ENCODE measurements at places on chromosomes 13 and 19.

GRCh38 chr19:21580101-21580500 is 74.7 kb downstream of the ZNF429 start:
- no peak for DNase-seq

- no peak for DNase-seq
Observed at GRCh38 chr13:22893777-22894176, 287.0 kb upstream of the SGCG start.

GRCh38 chr19:28443361-28443760 is 769.6 kb downstream of the UQCRFS1 start:
- no peak for DNase-seq

DNA sequence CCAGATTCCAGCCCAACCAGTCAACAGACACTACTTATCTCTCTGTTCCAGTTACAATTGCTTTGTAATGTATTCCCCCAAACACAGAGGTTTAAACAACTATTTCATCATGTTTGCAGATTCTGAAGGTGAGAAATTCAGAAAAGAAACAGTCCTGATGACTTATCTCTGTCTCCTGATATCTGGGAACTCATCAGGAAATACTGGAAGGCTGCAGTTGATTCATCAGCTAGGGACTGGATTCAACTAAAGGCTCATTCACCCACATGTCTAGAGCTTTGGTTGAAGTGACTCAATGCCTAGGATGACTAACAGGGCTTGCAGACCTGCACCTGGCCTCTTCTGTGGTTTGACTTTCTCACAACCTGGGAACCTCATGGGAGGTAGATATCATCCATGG is 56.6 kb upstream of the GPC6 start:
- peak; percentile 95 for DNase-seq

- no peak for DNase-seq
Observed at GRCh38 chr19:18160971-18161635, 8.1 kb downstream of the PIK3R2 start.

- no peak for DNase-seq
Observed at GRCh38 chr19:15671891-15672579, 852 bp upstream of the CYP4F12 start.

- no peak for DNase-seq
Observed at GRCh38 chr19:50244695-50245094, 41.3 kb downstream of the MYH14 start.

- DNase-seq: no peak
Observed at GRCh38 chr13:27122036-27122435, 49.6 kb downstream of the USP12 start.

DNA sequence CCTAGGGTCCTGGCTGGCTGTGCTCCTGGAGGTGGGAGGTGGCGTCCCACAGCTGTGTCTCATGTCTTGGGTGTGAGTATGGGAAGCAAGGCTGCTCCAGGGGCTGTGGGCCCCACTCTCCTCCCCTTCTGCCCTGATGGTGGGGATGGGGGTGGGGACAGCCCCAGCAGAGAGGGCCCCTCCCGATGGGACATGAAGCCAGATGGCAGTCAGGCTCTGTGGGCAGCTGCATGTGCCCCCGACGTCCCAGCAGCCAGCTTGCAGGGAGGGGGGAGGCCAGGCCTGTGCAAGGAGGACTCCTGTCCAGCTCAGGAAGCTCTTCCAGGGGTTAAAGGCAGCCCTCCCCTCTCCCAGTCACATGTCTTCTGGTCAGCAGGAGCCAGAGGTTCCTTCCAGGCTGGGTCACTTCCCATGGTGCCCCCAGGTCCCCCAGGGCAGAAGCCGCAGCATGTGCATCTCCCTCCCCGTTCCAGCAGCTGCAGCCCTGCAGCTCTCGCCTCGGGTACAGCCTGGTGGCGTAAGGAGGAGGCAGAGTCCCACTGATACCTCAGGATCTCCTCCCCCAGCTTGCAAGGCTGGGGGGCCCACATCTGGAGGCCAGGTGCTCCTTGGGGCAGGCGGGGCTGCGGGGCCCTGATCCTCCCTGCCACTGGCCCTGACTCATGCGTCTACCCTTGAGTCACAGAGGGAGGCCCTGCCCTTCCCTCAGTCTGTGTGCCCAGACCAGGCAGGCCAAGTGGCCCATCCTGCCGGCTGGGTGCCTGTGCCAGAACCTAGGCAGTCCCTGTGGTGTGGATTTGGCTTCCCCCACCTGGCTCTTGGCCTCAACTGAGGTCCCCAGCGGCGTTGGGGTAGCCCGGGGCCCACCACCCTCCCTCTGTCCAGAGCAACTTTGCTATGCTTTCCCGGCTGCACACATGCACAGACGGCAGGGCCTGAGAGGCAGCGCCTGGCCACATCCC is 13.0 kb downstream of the YIPF2 start:
- DNase-seq: no peak

GRCh38 chr13:89827552-89827951 is 1519.9 kb upstream of the MIR17HG start:
- no peak for DNase-seq

GRCh38 chr13:109156181-109156935 is 526.9 kb downstream of the MYO16 start:
- no peak for DNase-seq

DNA sequence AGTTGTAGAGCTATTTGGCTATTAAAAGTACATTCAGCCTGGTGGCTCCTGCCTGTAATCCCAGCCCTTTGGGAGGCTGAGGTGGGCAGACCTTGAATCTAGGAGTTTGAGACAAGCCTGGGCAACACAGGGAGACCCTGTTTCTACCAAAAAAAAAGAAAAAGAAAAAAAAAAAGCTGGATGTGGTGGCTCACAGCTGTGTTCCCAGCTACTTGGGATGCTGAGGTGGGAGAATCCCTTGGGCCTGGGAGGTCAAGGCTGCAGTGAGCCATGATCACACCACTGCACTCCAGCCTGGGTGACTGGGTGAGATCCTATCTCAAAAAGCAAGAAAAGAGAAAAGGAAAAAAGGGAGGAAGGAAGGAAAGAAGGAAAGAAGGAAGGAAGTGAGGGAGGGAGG is 9.6 kb upstream of the IZUMO2 start:
- DNase-seq: no peak

- DNase-seq: no peak
Observed at GRCh38 chr13:50419896-50420295, 404.7 kb downstream of the KCNRG start.

DNA sequence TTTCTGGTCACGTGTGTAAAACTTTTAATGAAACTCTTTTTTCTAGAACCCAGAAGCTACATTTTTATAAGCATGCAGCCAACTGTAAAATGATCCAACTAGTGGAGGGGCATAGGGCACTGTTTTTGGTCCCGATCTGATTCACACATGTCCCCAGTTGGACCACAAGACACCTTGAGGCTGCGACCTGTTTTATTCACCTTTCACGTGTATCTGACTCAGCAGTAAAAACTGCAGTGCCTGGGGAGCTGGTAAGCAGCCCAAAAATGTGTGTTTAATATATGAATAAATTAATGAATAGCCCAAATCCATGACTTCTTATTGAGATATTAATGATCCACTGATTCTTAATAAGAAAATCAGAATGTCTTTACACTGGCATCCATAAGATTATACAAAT is 140.4 kb downstream of the COL4A1 start:
- no peak for DNase-seq

DNA sequence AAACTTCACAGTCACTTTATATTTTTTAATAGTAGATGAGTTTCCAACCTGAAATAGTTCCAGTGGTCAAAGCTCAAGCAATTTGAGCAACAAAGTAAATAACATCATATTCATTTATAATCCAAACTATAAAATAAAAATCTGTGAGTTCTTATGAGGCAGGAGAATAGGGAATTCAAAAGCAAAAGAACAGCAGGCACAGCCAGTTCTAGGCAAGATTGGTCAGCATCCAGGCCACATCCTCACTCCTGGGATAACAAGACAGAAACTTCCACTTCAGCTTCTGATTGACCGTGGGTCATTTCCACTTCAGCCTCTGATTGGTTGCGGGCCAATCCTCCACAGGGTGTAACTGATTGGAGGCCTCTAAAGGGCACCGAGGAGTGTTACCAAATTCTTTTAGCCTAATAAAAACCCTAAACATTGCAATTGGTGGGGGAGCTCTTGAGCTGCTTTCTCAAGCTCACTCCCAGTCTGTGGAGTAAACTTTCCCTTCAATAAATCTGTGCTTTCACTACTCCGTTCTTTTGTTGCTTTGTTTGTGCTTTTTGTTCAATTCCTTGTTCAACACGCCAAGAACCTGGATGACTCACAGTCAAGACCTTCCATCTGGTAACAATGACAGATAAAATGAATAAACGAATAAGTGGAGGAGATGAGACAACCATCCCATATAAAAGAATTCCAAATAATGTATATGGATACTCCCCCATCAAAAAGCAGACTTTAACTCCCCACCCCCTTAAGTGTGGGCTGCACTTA is 42.6 kb upstream of the AMER2 start:
- peak; percentile 22 for DNase-seq

DNA sequence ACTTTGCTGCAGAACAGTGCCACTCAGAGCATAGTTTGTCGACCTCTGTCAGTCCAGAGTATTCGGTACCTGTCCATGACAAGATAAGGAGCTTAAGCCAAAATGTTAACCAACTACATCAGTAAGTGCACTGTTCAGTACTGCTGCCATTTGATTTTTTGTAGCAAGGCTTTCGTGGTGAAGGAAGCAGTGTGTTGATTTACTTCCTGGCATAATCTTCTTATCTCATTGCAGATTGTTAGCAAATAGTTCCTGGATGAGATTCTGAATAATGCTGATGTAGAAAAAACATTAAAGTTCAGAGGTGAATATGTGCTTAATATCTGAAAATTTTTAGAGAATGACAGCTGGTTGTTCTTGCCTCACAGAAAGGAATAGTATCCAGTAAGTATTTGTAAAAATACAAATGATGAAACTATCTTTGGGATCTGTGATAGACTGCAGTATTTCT is 85.7 kb downstream of the LRRC63 start:
- DNase-seq: no peak

DNA sequence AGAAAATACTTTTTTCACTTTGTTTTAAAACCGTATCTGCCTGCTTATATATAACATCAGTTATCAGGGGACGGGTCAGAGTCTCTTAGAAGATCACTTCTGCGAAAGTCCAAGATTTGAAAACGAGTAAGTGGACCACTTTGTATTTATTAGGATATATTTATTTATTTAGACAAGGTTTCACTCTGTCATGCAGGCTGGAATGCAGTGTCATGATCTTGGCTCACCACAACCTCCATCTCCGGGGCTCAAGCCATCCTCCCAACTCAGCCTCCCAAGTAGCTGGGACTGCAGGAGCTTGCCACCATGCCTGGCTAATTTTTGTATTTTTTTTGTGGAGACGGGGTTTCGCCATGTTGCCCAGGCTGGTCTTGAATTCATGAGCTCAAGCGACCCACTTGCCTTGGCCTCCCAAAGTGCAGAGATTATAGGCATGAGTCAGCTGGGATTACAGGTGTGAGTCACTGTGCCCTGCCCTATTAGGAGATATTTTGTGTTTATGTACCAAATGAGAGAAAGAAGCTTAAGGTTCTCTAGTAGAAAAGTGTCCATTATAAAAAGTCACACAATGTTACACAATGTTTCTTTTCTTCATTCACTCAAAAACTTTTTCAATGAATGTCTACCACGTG is 39.5 kb downstream of the RASL11A start:
- no peak for DNase-seq

DNA sequence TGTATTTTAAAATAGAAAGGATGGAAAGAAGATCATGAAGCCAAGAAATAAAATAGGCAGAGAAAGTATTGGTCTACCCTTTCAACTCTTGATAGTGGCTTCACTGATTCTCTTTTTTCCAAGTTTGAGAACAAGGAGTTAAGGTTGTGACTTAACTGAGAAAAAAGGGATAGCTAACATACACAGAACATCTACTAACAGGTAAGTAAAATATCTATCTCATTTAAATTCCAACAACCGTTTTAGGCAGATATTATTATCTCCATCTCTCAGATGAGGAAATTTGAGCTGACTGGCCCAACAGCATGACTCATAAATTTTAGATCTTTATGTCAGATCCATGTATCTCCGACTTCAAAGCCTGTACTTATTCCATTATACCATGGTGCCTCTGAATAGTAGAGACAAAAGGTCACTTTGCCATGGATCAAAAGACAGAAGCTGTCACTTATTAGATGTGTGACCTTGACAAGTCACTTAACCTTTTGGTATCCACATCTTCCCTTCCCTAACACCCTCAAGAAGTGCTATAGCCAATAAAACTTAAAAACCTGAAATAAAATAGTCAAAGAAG is 152.1 kb downstream of the DACH1 start:
- DNase-seq: no peak

DNA sequence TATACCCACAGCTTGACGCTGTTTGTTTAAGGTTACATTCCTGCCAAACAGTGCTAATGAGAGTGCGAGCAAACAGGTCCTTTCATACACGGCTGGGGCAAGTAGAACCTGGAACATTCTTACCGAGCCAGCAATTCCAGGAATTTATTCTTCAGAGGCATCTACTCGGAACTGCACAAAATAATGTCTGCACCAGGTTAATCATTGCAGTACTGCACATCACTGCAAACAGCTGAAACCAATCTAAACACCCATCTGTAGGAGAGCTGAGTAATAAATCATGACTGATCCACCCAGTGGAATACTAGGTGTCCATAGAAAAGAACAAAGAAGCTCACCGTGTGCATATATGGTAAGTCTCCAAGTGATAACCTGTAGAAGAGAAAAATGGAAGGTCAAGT is 1.2 kb upstream of the ZNF579 start:
- peak; percentile 95 for DNase-seq

DNA sequence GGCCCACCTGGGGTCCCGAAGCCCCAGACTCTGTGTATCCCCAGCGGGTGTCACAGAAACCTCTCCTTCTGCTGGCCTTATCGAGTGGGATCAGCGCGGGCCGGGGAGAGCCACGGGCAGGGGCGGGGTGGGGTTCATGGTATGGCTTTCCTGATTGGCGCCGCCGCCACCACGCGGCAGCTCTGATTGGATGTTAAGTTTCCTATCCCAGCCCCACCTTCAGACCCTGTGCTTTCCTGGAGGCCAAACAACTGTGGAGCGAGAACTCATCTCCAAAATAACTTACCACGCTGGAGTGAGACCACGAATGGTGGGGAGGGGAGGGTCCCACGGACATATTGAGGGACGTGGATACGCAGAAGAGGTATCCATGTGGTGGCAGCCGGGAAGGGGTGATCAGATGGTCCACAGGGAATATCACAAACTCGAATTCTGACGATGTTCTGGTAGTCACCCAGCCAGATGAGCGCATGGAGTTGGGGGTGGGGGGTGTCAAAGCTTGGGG is 1.0 kb upstream of the ICAM5 start:
- DNase-seq: no peak

- no peak for DNase-seq
Observed at GRCh38 chr19:49506575-49507105, 5.8 kb upstream of the FCGRT start.

GRCh38 chr19:43607238-43608205 is 4.4 kb upstream of the SRRM5 start:
- no peak for DNase-seq

DNA sequence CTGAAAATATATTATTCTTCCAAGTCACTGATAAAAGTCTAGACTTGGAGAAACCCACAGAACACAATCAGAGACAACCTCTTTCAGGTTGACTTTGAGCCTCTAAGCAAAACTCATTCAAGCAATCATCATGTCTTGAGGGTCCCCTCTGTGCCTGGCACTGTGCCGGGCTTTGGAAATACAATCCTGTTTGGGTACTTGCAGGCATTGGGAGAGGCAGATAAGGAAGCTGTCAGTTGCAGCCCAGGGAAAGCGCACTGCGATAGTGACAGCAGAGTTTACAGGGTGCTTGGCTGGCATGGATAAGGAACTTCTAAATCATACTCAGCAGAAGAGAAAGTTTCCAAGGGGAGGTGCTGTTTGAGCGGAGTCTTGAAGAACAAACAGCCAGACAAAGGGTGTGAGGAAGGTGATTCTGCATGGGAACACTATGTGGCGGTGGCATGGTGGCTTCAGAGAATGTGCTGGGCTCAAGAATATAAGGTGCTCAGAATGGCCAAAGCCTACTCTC is 9.1 kb downstream of the SERP2 start:
- DNase-seq: no peak
